Left lung (tissue), 14 donors: ENCODE measurements at places on chromosomes 2 and 18. TPM values are rescaled to one million over a fixed set of nuclear protein-coding genes. Genes with fewer than 3 reads are reported as not detected.

GRCh38 chr2:64008434-64009009 lies 10.7 kb downstream of the VPS54 start:
- no peaks in the 10 kb centered on the region for H3K36me3 ChIP-seq
- no peak for DNase-seq
- H3K27ac ChIP-seq, result peak overlapping the region; percentile 66
- no peak overlapping the region for H3K4me3 ChIP-seq

- H3K36me3 ChIP-seq, result no peaks in the 10 kb centered on the region
- no peaks in the 10 kb centered on the region for H3K4me1 ChIP-seq
- H3K27ac ChIP-seq, result no peak overlapping the region
- no peak overlapping the region for H3K4me3 ChIP-seq
Measured at GRCh38 chr2:233446121-233446520, 91.8 kb downstream of the DGKD start.

- no peaks in the 10 kb centered on the region for H3K4me1 ChIP-seq
- H3K4me3 ChIP-seq, result no peak overlapping the region
- no peak overlapping the region for H3K27ac ChIP-seq
- no peak for DNase-seq
- no peaks in the 10 kb centered on the region for H3K36me3 ChIP-seq
Measured at GRCh38 chr2:28552045-28552823, 56.4 kb downstream of the PLB1 start.

Gene SLC30A3
- 0.69 TPM for polyA plus RNA-seq

DNA sequence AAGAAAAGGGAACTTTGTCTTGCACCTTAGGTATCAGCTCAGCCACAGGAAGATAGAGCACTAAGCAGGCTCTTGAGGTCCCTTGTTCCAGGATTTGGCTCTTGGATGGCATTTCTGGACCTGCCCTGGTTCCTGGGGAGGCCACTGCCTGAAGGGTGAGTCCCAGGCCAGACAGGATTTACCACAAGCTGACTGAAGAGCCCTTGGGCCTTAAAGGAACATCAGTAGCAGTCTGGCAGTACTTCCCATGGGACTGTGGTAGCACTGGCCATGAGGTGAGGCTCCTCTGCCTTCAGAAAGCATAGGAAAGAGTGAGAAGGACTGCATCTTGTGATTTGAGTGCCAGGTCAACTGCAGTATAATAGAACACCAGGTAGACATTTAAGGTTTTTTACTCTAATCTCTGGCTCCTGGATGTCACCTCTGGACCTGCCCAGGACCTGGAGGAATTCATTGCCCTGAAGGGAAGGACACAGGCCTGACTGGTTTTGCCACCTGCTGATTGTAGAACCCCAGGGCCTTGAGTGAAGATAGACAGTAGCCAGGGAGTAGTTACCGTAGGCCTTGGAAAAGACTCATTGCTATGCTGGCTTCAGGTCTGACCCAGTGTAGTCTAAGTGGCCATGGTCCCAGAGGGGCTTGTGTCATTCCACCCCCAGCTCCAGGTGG lies 154.4 kb upstream of the CREB1 start:
- no peaks in the 10 kb centered on the region for H3K36me3 ChIP-seq
- H3K27me3 ChIP-seq, result no peaks in the 10 kb centered on the region
- H3K4me1 ChIP-seq, result no peaks in the 10 kb centered on the region
- no peak overlapping the region for H3K4me3 ChIP-seq
- no peak for DNase-seq

- H3K4me1 ChIP-seq, result peaks cover 17% of the 10 kb centered on the region
- no peaks in the 10 kb centered on the region for H3K36me3 ChIP-seq
- DNase-seq, result peak; percentile 37
- peak overlapping the region; percentile 77 for H3K27ac ChIP-seq
- H3K4me3 ChIP-seq, result no peak overlapping the region
Measured at GRCh38 chr2:64062840-64063239, 43.6 kb upstream of the VPS54 start.

Gene PGAP1
- polyA plus RNA-seq, result 31.5 TPM

DNA sequence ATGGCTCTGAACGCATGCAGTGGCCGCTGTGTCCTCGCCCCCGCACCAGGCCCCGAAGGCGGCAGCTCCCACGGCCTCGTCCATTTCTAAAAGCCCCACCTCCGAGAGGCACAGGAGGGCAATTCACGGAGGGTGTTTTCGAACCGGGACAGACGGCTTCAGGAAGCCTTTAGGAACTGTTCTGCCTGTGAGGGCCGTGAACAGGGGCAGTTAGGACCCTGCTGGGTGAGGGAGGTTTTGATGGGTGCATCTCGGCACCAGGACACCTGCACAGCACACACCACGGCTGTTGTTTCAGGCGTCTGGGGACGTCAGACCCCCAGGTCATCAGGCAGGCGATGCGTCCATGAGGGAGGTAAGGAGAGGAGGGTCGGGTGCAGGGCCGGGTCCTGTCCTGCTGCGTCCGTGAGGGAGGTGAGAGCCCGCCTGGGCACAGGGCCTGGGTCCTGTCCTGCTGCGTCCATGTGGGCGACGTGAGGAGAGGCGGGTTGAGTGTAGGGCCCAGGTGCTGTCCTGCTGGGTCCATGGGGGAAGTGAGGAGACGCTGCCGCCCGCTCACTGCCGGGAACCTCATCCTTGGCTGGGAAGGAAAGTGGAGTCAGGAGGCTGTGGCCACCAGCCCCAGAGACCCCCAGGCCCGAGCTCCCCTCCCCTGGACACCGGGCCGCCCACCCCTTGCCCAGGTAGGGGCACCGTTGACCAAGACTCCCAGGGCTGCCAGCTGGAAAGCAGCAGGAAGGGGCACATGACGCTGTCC lies 25.5 kb upstream of the KCNG2 start:
- no peak overlapping the region for H3K27ac ChIP-seq
- H3K4me3 ChIP-seq, result no peak overlapping the region
- no peaks in the 10 kb centered on the region for H3K27me3 ChIP-seq
- H3K36me3 ChIP-seq, result no peaks in the 10 kb centered on the region
- no peaks in the 10 kb centered on the region for H3K4me1 ChIP-seq
- no peak for DNase-seq

DNA sequence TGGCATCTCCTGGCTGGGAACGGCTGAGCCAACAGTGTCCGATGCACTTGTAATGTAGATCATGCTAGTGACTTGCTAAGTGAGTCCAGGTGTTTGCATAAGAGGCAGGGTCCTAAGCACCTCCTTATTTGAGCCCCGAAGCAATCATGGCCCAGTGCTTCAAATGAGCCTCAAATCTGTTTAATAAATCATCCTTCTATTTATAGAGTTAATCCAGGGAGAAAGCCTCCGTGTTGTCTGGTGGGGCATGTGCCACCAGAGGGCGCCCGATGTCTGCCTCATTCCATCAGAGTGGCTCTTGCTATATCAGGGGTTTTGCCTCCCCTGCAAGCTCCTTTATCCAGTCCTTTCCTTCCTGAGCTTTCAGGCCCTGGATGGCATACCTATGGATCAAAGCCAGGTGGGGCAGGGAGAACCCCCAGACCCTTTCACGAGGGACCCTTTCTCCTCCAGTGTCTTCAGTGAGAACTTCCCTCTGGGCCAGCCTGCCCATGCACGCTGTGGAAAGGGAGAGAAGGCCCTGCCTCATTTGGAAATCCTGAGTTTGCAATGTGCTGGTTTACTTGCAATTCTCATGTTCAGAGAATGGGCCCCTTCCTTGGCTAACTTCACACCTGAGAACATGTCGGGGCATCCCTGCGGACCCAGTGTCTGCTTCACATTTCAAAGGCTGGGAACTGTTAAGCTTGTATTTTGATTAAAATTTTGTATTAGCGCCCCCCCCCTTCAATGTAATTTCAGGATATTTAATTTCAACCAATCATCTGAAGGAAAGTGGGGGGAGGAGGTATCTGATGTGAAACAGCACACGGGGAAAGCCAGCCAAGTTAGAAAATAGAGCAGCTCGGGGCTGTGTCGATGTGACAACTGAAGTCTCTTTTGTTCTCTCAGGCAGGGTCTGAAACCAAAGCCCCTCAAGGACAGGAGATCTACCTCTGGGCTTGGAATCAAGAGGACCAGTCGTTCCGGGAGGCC lies 39.7 kb downstream of the RDH14 start:
- peaks cover 5% of the 10 kb centered on the region for H3K4me1 ChIP-seq
- H3K27me3 ChIP-seq, result no peaks in the 10 kb centered on the region
- DNase-seq, result peak; percentile 87
- H3K4me3 ChIP-seq, result no peak overlapping the region

- H3K4me1 ChIP-seq, result no peaks in the 10 kb centered on the region
- peak; percentile 67 for DNase-seq
- H3K4me3 ChIP-seq, result no peak overlapping the region
- no peaks in the 10 kb centered on the region for H3K27me3 ChIP-seq
- no peak overlapping the region for H3K27ac ChIP-seq
- H3K36me3 ChIP-seq, result no peaks in the 10 kb centered on the region
Measured at GRCh38 chr2:213251618-213252017, 32.6 kb upstream of the SPAG16 start.

DNA sequence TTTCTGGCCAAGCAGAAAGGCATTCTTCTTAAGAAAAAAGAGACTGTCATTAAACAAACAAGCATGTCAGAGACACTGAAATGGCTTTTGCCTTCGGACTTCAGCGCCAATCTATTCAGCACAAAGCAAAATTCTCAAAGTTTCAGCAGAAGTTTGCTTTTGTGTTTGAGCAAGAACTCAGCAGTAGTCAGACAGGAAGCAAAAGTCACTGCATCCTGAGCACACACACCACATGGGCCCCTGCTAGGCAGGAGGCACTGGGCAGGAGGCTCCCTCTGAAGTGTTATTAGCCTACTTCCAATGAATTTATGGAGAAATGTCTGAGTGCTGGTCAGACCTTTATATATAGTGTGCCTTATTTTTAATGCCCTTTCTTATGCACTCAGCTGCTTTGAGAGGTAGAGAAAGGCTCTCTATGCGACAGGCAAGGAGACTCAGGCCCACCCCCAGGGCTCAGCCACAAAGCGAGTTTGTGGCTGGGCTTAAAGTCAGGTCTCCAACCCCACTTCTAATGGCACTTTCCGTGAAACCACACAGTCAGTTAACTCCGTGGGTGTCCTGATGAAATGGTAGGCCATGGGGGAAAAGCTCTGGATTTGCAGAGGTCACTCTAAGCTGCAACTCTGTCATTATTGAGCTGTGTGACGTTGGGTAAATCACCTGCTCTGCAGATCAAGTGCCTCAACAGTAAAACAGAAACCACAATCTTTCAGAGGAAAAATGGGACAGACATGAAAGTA lies 161.0 kb upstream of the TMEM200C start:
- no peak for DNase-seq
- H3K4me1 ChIP-seq, result no peaks in the 10 kb centered on the region
- no peaks in the 10 kb centered on the region for H3K27me3 ChIP-seq
- no peak overlapping the region for H3K27ac ChIP-seq
- H3K36me3 ChIP-seq, result no peaks in the 10 kb centered on the region

Gene OTOF
- polyA plus RNA-seq, result 0.03 TPM

DNA sequence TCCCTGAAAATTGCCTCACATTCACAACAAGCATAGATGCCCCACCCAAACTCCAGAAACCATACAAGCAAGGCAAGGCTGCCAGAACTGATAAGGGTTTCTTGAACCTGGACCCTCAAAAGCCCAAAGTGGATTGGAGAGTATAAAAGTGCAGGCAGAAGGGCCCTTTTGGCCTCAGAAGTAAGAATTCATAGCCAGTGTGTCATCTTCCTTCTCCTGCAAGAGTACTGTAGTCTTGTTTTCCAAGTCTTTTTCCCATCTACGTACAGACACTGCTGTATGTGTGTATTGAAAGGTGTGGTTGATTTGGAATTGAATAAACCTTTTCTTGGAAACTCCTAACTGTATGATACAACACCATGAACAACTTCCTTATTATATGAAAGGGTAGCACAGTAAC lies 46.8 kb downstream of the ZC3H15 start:
- H3K27me3 ChIP-seq, result no peaks in the 10 kb centered on the region
- peak overlapping the region; percentile 35 for H3K27ac ChIP-seq
- H3K4me3 ChIP-seq, result no peak overlapping the region
- DNase-seq, result no peak
- no peaks in the 10 kb centered on the region for H3K4me1 ChIP-seq

DNA sequence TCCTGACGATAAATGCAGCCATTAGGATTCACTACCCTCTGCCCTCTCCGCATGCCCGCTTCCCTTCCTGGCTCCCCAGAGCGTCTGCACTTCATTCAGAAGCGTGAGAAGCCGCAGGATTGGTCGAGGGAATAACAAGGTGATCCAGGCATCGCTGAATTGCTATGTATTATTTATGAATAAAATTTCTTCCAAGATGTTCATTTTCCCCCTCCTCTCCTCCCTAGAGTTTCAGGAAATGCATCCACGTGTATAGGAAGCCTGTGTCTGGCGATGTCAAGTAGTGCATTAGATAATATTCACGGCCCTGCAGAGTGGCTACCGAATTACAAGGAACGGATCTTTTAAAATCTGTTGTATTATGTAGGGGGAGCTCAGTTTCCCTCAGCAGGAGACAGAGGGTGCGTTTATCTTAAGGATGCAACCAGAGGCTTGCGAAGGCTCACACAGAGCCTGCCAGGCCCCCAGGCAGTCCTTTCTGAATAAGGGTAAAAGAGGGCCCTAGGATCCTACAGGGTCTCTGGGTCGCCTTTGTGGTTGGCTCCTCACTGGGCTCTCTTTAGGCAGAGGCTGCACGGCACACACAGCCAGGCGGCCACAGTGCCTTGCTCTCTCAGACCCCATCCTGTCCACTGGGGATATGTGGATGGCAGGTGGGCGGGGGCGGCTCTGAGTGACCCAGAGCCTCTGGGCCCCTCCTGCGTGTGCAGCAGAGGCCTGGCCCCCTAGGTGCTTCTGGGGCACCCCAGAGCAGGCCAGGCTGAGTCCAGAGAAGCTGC lies 224.1 kb upstream of the PXDN start:
- no peak overlapping the region for H3K4me3 ChIP-seq
- no peaks in the 10 kb centered on the region for H3K36me3 ChIP-seq
- H3K4me1 ChIP-seq, result no peaks in the 10 kb centered on the region
- H3K27me3 ChIP-seq, result no peaks in the 10 kb centered on the region

Gene ZNF804A
- polyA plus RNA-seq, result 0.04 TPM

GRCh38 chr2:10204326-10205161 lies 82.0 kb downstream of the RRM2 start:
- no peaks in the 10 kb centered on the region for H3K4me1 ChIP-seq
- H3K27me3 ChIP-seq, result no peaks in the 10 kb centered on the region
- no peak overlapping the region for H3K4me3 ChIP-seq
- no peak overlapping the region for H3K27ac ChIP-seq

GRCh38 chr2:138919120-138919747 lies 139.0 kb upstream of the NXPH2 start:
- H3K27me3 ChIP-seq, result no peaks in the 10 kb centered on the region
- DNase-seq, result no peak
- no peaks in the 10 kb centered on the region for H3K36me3 ChIP-seq
- H3K27ac ChIP-seq, result no peak overlapping the region
- no peak overlapping the region for H3K4me3 ChIP-seq

DNA sequence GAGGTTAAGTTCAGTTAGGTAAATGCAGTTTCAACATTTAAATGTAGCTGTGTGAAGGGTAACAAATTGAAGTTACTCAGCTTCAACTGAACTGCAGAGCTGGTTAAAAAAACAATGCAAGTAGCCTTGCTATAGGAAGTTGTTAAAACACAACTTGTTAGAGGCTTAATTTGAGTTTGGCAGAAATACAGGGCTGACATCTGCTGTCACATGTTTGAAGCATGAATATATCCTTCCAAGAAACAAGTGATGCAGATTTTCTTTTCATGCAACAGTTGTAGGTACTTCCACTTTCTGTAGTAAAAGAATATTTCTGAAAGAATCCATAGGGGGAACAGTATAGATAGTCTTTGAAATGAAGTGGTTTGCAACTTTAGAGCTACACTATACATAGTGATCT lies 208.7 kb upstream of the RASGRP3 start:
- no peaks in the 10 kb centered on the region for H3K27me3 ChIP-seq
- no peak for DNase-seq
- no peak overlapping the region for H3K4me3 ChIP-seq
- no peaks in the 10 kb centered on the region for H3K4me1 ChIP-seq
- no peak overlapping the region for H3K27ac ChIP-seq
- H3K36me3 ChIP-seq, result no peaks in the 10 kb centered on the region

GRCh38 chr2:29166242-29167039 lies 51.2 kb downstream of the CLIP4 start:
- H3K27ac ChIP-seq, result no peak overlapping the region
- H3K4me3 ChIP-seq, result no peak overlapping the region
- H3K27me3 ChIP-seq, result no peaks in the 10 kb centered on the region
- no peaks in the 10 kb centered on the region for H3K4me1 ChIP-seq
